Spinal cord (tissue), 10 donors: ENCODE measurements at places on chromosomes 1 and 21.

GRCh38 chr21:42465008-42465802 is 30.8 kb downstream of the RSPH1 start:
- no peak for DNase-seq

DNA sequence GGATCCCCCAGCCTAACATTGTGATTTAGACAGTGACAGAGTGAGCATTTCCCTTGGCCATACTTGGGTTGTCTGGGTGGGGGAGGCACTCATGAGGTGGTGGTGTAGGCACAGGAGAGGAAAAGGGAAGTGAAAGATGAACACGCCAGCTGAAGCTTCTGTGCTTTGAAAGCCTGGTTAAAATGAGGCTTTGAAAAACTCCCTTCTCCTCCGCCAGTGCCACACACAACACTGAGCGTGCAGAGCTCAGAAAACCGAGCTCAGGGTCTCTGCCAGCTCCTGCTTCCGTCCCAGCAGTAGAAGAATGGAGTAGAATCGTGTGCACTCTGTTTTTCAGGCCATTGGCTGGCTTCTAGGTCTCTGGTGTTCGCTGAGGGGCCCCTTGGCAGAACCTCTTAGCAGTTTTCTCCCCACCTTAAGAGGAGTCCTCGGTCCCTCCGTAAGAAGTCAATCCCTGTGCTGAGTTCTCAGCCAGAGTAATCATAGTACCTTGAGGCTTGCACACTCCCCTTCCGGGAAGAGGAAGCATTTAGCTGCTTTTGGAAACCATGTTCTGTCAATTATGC is 12.9 kb downstream of the PLEKHM2 start:
- no peak for DNase-seq

GRCh38 chr21:42251654-42252324 is 32.8 kb downstream of the ABCG1 start:
- peak; percentile 60 for DNase-seq

GRCh38 chr1:202090994-202091393 is 31.7 kb upstream of the GPR37L1 start:
- DNase-seq, result no peak

- peak; percentile 48 for DNase-seq
Observed at GRCh38 chr1:204684571-204685235, 835 bp downstream of the LRRN2 start.

DNA sequence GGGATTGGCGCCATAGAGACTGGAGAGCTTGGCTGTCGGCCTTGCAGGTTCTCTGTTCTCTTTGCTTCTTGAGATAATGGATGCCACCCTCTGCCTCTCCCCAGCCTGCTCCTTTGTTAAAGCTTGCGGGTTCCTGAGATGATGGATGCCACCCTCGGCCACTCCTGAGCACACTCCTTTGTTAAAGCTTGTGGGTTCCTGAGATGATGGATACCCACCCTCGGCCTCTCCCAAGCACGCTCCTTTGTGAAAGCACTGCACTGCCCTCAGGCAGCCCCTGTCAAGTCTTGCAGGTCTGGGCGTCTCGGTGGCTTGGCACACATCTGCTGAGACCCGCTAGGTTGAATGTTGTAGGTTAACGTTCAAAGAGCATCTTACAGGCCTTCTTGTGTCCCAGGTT is 76.5 kb downstream of the SCCPDH start:
- no peak for DNase-seq

- peak; percentile 59 for DNase-seq
Observed at GRCh38 chr1:89358287-89358893, 5.5 kb upstream of the GBP6 start.

GRCh38 chr21:18424276-18424675 is 20.7 kb upstream of the TMPRSS15 start:
- DNase-seq, result peak; percentile 7

GRCh38 chr1:178513278-178513983 is 522 bp downstream of the TEX35 start:
- DNase-seq, result no peak

- DNase-seq, result no peak
Observed at GRCh38 chr21:28516021-28516420, 476.7 kb downstream of the LTN1 start.

DNA sequence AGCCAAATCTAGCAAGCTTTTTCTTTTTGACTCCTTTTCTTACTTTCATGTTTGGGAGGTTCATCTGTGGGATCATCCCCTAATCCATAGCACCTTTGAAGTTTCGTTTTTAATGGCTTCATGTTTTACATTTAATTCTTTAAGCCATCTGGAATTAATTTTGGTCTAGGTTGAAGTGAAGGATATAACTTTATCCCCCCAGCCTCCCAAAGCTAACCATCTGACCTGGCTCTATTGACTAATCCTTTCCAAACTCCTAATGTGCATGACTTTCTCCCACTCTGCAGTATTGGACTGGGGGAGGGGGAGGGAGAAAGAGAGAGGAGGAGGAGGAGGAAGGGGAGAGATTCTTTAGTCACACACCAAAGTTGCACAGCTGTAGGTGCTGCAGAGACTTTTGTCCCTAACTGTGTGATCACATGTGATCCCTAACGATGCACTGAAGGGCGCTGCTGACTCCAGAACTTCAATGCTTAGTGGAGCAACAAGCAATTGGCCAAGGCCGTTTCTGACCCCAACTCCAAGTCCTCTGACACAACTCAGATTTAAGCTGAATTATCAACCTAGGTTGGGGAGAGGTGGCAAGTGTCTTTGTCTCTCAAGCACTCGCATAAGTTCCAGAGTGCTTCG is 191.6 kb downstream of the HUNK start:
- no peak for DNase-seq

DNA sequence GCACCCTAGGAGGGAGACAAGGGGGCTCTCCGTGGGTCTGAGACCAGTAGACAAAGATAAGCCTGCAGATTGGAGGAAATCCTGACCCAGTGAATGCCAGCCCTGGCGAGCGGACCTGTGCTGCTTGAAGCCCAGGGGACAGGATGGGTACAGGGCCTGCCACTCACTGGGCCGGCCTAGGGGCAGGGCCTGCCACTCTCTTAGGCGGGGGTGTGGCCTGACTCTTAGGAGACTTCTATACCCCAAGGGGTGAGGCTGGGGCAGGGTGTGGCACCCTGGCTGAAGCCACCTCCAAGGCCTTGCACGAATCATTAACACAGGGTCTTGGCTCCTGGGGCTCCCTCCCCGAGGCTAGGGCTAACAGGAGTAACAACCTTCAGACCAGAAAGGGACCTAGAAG is 30.7 kb downstream of the TRIM62 start:
- no peak for DNase-seq

GRCh38 chr1:8629241-8630091 is 188.0 kb downstream of the RERE start:
- no peak for DNase-seq

DNA sequence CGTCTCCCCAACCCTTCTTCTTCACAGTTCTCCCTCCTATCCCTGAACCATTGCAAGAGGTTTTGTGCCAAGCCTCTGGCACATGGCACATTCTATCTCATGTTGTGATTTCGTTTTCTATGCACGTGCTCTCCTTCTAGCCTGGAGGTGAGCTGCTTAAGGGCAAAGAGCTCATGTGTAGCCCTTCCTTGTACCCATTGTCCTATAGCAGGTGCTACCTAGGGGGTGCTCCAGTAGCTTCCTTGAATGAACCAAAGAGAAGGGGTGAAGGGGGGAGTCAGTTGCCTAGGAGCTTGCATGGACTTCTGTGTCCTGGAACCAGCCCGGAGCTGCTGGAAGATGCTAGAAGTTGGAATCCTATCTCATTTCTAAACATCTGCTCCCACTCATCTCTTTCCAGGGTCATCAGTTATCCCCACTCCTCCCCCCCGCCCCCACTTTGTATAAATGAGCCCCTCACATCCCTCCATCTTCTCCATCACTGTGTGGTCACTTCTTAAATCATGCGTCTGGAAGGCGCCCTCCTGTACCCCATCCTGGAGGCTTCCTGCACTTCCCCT is 535 bp upstream of the DISC1 start:
- no peak for DNase-seq

DNA sequence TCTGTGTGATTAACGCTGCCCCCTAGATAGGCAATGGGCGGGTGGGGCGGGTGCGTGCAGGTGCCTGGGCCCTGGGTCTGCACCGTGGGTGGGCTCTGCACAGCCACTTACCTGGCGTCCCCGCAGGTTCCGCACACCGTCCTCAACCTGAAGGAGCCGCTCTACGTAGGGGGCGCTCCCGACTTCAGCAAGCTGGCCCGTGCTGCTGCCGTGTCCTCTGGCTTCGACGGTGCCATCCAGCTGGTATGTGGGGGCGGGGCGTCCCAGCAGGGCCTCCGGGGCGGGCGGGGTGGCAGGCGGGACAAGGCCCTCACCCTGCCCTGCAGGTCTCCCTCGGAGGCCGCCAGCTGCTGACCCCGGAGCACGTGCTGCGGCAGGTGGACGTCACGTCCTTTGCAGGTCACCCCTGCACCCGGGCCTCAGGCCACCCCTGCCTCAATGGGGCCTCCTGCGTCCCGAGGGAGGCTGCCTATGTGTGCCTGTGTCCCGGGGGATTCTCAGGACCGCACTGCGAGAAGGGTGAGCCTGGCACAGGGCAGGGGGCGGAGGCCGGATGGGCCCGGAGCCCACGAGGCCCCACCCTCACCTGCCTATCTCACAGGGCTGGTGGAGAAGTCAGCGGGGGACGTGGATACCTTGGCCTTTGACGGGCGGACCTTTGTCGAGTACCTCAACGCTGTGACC is 22.8 kb downstream of the RNF223 start:
- DNase-seq, result no peak

DNA sequence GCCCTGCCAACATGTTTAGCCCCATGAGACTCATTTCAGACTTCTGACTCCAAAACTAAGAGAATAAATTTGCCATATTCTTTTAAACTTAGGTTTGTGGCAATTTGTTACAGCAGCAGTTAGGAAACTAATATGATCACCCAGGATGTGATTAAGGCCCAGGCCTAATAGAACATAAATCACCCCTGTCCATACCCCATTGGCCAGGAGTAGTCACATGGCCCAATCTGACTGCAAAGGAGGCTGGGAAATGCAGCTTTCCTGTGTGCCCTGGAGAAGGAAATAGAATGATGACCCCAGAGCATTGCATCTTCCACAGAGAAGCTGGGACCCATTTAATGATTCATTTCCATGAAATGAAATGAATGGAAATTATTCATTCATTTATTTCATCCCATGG is 100.4 kb upstream of the KLHDC7A start:
- DNase-seq, result no peak

DNA sequence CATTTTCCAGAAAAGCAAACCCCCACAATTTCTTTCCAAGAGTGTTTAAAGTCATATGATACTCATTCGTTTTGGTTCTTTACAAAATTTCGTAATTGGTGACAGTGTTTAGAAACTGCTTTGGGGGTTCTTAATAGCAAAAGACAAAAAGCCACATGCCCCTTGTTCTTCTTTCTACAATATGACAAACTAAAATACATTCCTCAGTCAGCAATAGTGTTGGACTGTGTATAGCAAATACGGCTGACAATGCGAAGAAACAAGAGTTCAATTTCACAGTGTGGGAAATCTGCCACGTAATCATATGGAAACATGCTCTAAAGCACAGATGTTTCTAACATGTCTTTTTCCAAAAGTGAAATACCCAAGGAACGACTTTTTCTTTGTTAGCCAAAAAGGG is 7.6 kb upstream of the IFNAR1 start:
- DNase-seq, result no peak

DNA sequence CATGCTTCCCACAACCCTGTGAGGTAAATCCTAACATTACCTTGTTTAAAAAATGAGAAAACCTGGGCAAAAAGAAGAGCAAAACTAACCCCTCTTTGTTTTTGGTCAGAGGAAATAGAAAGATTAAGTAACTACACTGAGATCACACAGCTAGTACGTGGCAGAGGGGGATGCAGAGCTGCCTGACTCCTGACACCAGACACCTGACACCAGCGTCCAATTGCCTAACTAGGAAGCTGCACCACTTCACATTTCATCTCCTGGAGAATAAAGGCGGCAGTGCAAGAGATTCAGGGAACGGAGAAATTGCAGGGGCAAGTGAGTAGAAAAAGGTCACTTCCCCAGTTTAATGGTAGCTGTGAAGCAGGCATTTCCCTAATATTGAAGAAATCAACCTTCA is 229.3 kb upstream of the PTBP2 start:
- DNase-seq, result no peak
